Parietal lobe (tissue), 2 donors: ENCODE measurements at places on chromosomes 1 and 21. TPM values are rescaled to one million over a fixed set of nuclear protein-coding genes. Genes with fewer than 3 reads are reported as not detected.

The ZFYVE9 gene
- total RNA-seq: 99.8 TPM

The LCE2A gene
- not detected for total RNA-seq

The PCAT6 gene
- total RNA-seq: not detected

The MTARC2 gene
- total RNA-seq: 8.1 TPM

The SPRR2B gene
- not detected for total RNA-seq

The SOX13 gene
- 2.5 TPM for total RNA-seq

The PCP4 gene
- total RNA-seq: 2.5 TPM

The FCRL3 gene
- not detected for total RNA-seq

The CD101 gene
- total RNA-seq: 4.4 TPM

The RPE65 gene
- 0.31 TPM for total RNA-seq
